Stimulated activated CD8-positive, alpha-beta memory T cell treated with anti-CD3 and anti-CD28 coated beads, Interleukin-7, amount 100 ng/mL, for 24 hours (primary cell): ENCODE measurements at places on chromosomes 7 and 10.

DNA sequence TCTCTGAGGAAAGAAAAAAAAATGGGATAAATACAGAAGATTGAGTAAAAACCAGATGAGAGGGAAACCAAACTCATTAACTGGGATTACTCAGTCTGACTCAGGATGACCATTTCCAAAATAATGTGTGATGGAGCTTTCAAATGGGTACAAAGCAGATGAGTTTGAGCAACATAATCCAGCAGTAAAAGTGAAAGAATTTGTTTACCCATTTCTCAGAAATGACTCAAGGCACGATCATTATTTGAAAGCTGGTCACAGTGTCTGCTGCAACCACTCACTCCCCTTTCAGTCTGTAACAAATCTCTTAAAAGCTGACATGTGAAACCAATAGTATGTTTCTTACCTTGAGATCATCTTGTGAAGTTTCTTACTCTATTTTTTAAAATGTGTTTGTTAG, 104.7 kb upstream of the KLF14 start:
- DNase-seq: no peak

GRCh38 chr7:90917539-90917938, 321.4 kb downstream of the CDK14 start:
- DNase-seq: no peak

GRCh38 chr7:43309706-43310022, 197.2 kb downstream of the HECW1 start:
- no peak for DNase-seq

DNA sequence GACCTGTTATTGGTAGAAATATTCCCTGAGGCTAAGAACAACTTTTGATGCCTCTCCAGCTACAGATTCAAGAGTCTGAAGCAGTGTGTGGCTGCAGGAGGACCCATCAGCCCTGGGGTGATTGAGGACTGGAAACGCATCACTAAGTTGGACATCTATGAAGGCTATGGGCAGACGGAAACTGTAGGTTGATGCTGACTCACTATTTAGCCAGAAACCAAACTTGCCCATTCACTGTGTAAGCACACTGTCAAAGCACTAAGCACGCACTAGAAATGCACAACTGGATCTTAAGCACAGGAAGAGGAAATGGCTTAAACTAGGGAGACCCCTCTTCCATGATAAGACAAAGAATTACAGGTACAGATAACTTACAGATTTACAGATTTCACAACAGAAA, 20.8 kb downstream of the ACSM6 start:
- DNase-seq: no peak

- DNase-seq: no peak
Observed at GRCh38 chr10:96299383-96299782, 4.9 kb upstream of the DNTT start.
